ENCODE measurements at places on chromosomes 4 and X. TPM values are rescaled to one million over a fixed set of nuclear protein-coding genes. Genes with fewer than 3 reads are reported as not detected.

SCRG1 gene
- total RNA-seq: 0.12 TPM

ALAS2 gene
- not detected for total RNA-seq

SPARCL1 gene
- 31.0 TPM for total RNA-seq

MAGEB10 gene
- total RNA-seq: not detected

AKAP14 gene
- total RNA-seq: not detected

RRH gene
- total RNA-seq: 0.16 TPM

EVC2 gene
- 1.8 TPM for total RNA-seq

All from esophagus mucosa (tissue), 1 donor.